ENCODE measurements at places on chromosomes 16 and 17.

- no peak for DNase-seq
Measured at GRCh38 chr17:64736804-64737492, 74.8 kb upstream of the SMURF2 start.

GRCh38 chr16:68217506-68217905, 18.4 kb downstream of the ESRP2 start:
- no peak for DNase-seq

- no peak for DNase-seq
Measured at GRCh38 chr16:85491798-85492294, 121.3 kb upstream of the GSE1 start.

DNA sequence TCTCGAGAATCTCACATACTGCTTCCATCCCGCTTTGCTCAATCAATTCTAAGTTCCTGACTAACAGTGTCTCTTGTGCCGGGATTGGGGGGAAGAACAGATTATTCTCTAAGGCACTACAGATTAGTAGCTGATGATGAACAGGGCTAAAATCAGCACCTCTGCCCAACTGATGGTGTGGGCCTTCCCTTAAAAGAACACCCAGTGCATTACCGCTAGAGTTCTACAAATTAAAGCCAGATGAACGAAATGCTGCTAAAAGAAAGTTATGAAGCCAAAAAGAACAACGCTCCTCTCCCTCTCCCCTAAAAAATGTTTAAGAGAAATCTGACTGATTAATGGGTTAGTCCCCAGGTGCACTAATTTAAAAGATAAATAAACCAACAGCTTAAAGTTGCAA, 4.4 kb downstream of the CDC27 start:
- DNase-seq, result no peak

- no peak for DNase-seq
Measured at GRCh38 chr16:60206516-60206915, 1472.4 kb upstream of the GOT2 start.

GRCh38 chr16:82181461-82182185, 11.6 kb upstream of the MPHOSPH6 start:
- no peak for DNase-seq

GRCh38 chr17:51500454-51500853, 240.1 kb downstream of the UTP18 start:
- no peak for DNase-seq

DNA sequence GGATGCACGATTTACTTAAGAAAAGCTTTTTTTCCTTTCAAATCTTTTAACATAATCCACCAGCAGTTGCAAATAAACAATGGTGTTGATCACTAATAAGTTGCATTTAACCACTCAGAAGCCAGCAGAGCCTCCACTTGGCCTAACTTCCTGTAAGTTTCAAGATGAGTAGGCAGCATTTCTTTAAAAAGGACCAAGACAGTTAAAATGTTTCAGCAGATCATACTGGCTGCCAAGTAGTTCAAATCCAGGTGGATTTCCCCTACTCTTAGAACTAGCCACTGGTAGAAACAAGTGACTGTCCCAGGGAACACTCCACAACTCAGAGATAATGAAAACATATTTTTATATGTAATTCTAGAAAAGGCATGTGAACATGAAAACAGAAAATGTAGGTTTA, 17.0 kb upstream of the RFFL start:
- no peak for DNase-seq
